ENCODE measurements at places on chromosomes 6 and 20.
A peak's percentile ranks its signal among the peaks of the same experiment; 100 is the strongest.

DNA sequence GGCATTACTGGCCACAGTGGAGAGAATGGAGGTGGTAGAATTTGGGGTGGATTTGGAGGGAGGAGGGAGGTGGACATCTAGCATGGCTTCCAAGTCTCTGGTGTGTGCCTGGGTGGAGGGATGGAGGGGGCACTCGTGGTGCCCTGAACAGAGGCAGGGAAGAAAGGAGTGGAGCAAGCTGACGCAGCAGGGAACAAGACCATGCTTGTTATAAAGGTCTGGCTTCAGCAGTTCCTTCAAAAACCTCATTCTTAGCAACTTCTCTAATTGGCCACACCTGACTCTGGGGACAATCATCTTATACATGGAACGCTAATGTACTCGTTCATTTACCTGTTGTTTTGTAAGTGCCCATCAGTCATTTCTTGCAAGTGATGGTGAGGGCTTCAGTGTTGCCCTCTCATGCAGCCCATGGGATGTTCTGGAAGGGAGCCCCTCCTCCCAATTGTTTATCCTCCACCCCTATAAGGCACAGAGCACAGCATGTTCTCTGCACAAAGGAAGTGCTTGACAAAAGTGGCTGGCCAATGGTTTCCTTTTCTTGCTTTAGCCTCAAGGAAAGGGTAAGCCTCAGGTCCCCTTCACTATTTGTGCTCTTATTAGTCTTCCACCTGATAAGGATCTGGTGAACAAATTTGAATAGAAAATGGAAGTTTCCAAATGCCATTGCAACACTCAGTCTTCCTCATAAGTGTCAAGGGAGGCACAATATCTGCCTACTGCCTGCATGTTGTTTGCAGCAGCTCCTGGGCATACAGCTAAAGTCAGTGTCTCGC is 39.3 kb downstream of the GFOD1 start:
- no peak for DNase-seq

- no peak for DNase-seq
Observed at GRCh38 chr6:31355583-31355948, 1.4 kb downstream of the HLA-B start.

DNA sequence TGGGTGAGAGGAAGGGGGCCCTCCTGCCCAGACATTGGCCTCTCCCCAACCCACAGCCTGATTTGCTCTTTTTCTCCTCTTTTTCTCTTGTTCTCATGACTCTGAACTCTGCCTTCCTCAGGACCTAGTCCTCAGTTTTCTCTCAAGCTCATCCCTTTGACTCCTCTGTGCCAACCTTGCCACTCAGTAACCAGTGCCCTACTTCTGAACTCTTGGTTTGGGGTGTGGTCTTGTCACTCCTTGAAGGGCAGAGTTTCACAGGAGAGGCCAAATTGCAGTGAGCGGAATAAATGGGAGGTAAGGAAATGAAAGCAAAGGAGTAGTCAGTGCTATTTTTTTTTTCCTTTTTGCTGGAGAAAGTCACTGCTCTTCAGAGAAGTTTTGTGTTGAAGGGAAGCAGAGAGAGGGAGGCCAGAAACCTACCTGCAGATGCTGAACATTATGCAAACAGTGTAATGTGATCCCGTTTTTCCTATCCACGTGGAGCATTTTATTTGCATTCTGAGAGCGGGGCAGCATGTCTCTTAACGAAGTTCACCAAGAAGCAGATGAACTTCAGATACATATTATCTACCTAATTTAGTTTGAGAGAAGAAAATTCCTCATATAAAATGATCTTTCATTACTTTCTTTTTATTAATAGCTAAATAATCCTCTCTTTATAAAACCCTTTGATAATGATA is 26.9 kb downstream of the CFAP61 start:
- no peak for DNase-seq

DNA sequence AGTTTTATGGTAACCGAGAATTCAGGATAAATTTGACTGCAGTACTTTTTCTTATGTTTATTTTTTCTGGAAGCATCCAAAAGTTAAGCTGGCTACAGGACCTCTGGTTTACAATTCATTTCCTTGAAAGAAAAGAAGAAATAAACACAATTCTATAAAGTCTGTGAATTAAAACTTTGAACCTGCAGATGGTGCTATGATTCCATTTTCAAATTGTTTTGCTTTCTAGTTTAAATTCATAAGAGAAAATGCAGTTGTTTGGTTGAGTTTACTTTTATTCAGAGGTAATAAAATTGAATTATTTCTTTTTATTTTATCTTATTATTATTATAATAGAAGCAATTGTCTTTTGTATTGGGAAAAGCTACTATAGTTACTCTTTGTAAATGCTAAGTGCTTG is 1.8 kb upstream of the VIP start:
- DNase-seq, result peak; percentile 65

GRCh38 chr20:10359621-10360040 is 74.4 kb downstream of the MKKS start:
- no peak for DNase-seq

DNA sequence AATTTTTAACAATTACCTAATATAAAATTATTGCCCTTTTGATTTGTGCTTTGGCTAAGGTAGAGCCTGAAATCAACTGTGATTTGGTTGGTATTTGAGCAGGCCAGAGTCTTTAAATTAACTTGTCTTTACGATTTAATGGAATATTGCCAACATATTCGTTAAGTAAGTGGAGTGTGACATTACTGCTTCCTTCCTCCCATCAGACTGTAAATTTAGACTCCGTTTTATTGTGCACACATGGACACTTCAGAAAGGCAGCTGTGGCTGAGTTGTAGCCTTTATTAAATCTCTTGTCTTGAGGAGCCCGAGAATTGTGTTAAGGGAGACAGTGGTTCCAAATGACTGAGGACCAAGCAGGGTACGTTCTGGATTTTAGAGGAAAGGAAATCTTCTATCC is 57.4 kb downstream of the CAP2 start:
- no peak for DNase-seq

- DNase-seq, result no peak
Observed at GRCh38 chr6:4297348-4297747, 162.0 kb upstream of the ECI2 start.

GRCh38 chr20:47499053-47499452 is 2.6 kb upstream of the NCOA3 start:
- DNase-seq, result no peak

- no peak for DNase-seq
Observed at GRCh38 chr20:20209684-20210083, 157.4 kb downstream of the CFAP61 start.

GRCh38 chr6:105204768-105205167 is 25.0 kb upstream of the POPDC3 start:
- no peak for DNase-seq

DNA sequence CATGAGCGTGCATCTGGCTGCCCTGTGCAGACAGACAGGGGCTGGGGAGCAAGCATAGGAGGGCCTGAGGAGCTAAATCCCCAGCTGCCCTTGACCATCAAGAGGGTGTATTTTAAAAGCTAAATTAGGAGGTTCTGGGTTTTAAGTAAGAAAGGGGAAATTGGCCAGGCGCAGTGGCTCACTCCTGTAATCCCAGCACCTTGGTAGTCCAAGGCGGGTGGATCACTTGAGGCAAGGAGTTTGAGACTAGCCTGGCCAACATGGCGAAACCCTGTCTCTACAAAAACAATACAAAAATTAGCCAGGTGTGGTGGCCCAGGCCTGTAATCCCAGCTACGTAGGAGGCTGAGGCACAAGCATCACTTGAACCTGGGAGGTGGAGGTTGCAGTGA is 27.8 kb downstream of the SERPINB6 start:
- DNase-seq, result no peak

- peak; percentile 55 for DNase-seq
Observed at GRCh38 chr20:21126581-21126870, 644 bp downstream of the KIZ start.

DNA sequence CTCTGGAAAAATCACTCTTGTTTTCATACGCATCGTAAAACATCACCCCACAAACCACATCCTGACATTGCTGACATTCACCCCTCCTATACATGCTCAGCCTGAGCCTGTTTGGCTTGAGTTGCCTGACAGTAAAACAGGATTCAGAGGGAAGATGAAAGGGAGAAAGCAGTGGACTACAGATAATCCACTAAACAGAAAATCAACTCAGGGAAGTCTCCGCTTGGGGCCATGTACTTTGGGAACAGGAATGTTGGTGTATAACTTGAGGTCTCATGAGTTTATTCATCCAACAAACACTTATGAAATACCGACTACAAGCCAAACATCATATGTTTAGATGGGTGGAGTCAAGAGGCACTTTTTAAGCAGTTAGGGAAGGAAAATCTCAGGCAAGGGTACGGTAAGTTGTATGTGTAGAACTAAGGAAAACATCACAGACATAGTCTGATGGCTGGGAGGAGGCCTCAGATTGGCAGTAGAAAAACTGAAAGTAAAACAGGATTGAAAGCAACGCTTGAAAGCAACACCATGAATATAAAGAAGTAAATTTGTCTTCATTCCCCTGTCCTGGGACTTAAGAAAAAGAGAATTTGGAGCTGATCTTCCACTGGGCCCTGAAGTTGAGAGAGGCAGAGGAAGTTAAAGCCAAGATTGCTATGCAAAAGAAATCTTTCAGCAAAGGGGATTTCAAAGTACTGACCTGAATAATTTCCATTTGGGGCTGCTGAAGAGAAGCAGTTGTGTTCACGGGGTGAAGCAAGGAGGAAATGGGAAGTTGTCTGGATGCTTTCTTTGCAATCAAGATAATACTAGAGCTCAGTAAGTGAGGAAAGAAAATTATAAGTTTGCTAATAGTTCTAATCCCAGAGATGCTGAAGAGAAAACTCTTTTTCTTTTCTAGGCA is 28.8 kb downstream of the PDE7B start:
- DNase-seq, result peak; percentile 84

DNA sequence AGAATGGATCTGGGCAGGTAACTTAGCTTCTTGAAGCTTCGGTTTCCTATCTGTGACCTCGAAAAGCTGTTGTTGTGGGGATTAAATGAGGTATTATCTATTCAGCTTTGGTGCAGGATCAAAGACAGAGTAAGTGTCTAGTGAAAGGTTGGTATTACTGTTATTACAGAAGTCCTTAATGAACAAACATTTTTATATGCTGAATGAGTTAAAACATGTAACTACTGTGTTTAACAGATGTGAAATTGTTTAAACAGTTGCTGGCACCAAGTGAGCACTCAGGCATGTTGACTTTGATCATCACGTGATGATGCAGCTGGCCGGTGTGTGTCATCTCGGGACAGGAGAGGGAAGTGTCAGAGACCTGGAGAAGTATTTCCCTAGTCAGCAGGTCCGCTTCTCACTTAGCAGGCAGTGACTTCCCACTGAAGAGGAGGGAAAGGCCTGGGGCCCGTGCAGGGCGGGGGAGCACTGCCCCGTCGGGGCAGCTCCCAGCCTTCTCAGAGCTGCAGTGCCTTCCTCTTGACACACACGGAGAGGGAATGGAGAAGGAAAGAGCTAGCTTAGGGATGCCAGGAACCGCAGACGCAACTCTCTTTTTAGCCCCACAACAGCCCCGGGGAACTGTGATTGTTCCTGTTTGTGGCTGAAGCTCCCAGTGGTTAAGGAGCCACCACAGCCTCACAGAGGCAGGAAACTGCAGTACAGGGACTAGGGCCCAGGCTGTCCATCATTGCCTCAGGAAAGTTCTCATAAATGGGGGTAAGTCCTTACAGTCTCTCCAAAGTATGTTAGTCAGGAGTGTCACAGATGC is 18.0 kb downstream of the TUBB2A start:
- no peak for DNase-seq

DNA sequence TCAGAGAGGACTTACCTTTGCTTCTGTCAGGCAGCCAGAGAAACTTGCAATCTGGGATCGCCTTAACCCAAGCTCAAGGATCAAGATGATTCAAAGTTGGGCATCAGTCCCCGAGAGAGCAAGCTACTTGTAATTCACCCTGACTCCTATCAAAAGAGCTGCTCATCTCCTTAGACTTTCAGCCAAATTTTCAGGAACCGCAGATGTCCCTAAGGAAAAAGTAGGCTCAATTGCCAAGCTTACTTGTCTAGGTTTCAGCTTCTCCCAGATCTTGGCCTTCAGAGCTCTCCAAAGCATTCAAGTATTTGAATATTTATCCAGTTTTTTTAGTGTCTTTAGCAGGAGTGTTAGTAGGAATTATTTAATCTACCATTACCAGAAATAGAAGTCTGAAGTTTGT is 434.1 kb upstream of the MMS22L start:
- DNase-seq, result no peak

DNA sequence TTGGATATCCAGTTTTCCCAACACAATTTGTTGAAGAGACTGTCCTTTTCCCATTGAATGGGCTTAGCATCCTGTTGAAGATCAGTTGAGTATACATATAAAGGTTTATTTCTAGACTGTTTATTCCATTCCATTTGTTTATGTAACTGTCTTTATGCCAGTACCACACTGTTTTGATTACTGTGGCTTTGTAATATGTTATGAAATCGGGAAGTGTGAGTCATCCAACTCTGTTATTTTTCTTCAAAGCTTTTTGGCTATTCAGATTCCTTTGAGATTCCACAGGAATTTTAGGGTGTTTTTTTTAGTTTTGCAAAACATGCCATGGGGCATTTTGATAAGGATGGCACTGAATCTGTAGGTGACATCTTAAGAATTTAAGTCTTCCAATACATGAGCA is 188.3 kb downstream of the BMP7 start:
- no peak for DNase-seq

DNA sequence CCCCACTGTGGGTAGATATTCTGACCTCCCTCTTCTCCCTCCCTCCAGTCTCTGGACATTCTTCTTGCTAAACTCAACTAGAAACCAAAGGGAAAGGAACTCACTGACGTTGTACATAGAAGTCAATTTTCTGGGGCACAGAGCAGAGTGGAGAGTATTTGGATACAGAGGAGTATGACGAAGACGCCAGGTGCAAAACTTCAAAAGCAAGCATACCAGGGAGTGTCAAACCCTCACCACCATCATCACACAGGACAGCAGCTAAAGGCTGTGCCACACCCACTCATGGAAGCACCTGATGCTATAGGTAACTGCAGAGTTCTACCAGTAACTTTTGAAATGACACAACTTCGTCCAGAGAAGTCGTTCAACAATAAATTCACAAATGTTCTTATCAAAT is 64.8 kb downstream of the FYN start:
- no peak for DNase-seq

DNA sequence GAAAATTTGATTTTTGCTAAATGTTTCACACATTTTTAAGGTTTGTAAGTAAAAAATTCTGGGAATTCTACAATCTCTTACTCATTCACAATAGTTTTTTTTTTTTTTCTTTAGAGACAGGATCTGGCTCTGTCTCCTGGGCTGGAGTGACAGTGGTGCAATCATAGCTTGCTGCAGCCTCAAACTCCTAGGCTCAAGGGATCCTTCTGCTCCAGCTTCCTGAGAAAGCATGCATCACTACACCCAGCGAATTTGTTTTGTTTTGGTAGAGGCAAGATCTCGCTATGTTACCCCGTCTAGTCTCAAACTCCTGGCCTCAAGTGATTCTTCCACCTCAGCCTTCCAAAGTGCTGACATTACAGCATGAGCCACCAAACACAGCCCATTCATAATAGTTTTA is 232.8 kb downstream of the GJA1 start:
- DNase-seq, result no peak

DNA sequence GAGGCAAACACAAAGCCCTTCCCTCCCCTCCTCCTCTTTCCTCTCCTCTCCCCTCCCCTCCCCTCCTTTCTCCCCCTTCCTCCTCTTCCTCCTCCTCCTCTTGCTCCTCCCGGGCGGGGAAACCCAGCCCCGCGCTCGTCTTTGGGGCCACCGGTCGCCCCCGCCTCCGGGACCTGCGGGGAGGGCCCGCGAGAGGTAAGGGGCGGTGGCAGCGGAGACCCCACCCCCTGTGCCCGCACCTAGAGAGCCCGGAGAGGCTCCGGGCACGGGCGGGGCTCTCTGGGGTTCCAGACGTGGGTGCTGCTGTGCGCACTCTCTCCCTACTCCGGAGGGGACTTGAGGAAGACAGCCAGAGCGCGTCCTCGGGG is at the start of gene RIN2:
RIN2 (plus strand) TSS at position 126 of the 368 bp plus-strand sequence. CDS start 131,344 bp downstream, outside the sequence.
- DNase-seq, result no peak

All from OCI-M1 (cell line).